Prostate gland (tissue), 2 donors: ENCODE measurements at places on chromosomes 7 and 10.
A peak's percentile ranks its signal among the peaks of the same experiment; 100 is the strongest.

GRCh38 chr7:3092468-3092867 lies 48.8 kb upstream of the CARD11 start:
- no peak for DNase-seq

DNA sequence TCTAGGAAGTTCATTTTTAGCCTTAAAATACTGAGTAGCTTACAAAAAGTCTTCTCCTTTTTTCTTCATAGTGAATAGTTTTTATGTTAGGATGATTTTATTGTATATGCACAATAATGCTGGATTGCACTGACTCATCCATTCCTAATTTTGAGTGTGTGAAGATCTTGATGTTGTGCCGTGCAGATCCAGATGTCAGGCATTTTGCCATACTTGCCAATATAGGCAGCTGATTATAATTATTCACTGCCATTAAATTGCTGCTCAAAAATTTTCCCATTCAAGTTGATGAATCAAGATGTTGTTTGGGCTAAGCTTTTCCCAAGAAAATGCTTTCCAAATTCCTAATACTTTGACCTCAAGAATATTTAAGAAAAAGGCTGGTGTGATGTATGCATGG lies 218.3 kb downstream of the AHR start:
- no peak for DNase-seq

GRCh38 chr7:155120460-155120859 lies 50.3 kb downstream of the HTR5A start:
- no peak for DNase-seq

DNA sequence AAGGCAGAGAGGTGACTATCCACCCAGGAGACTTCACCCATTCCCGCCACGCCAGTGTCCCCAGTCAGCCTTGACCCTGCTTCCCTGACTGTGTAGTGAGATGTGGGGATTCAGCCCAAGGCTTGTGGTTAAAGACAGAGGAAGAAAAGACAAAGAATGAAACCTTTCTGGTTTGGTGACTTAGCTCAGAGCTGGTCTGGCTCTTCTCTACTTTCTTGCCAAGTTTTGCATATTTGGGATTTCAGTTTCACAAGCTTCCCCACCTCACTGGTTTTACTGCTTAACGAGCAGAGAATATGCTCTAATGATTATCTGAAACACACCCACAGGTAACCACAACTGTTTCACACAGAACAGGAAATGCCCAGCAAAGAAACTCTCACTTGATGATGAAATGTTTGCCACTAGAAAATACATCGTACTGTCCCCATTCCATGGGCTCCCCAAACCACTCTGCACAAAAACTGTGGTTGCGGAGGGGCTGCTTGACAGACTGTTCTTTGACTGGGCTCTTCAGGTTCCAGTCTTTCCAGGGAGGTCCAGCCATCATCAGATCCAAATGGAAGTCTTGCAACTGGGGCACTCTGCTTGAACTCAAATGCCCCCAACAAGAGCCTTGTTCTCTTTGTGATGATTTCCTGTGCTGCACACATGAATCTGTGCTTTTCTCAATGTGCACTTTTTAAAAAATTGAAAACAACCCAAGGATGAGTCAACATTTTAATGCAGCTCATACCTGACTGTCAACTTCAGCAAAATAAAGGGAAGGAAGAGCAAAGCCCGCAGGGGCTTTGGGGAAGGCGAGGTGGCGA lies 95.5 kb downstream of the CTBP2 start:
- DNase-seq, result peak; percentile 79

DNA sequence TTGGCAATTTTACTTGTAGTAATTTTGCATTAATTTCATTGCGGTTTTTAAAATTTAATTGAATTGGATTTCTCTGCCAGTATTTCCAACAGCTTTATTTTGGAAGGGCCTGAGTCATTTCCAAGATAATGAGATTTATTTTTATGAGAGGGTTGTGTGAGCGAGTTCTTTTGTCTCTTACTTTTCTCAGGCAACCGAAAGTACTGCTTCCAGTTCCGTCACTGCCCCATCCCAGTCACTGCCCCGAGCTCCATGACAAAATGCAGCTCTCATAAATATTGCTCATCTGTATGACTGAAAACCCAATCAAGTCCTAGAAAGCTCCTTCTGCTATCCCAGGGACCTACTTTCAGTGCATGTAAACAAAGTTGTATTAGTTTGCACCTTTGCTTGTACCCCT lies 468.4 kb upstream of the SEMA3D start:
- DNase-seq, result no peak

DNA sequence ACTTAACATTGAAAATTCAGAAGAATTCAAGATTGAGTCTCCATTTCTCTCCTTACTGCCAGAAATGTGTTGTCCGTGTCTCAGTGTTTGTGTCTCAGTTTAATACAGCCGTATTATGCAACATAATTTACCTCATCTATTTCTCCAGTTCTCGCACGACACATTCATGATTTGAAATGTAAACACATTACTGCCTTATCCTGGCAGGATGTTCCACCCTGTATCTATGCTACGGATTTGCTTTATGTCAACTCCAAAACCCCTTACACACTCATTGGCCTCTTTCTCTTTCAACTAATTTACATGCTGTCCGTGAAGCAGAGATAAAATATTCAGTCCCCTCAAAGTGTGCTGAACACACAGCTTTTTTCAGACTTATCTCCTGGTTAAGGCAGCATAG lies 653.7 kb upstream of the SEMA3D start:
- DNase-seq, result no peak

- DNase-seq, result no peak
These were observed 79.5 kb upstream of the PRSS58 start for GRCh38 chr7:142337054-142338001.

DNA sequence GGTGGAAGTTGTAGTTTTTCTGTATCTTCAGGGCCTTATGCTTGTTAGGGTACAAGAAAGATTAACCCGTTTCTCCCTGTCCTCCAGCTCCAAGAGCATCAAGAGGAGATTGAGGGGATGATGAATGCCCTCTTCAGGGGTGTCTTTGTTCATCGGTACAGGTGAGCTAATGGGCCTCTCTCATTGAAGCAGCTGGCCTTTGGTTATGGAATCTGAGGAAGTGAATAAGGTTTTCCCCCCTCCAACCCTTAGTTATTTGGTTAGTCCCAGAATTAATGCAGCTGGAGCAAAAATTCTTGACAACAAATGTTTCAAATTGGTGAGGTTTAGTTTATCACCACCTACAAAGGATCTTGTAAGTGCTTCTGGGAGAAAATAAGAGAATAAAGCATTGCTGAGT lies 17.5 kb downstream of the STAG3 start:
- DNase-seq, result no peak

- no peak for DNase-seq
These were observed 177.3 kb upstream of the TNS3 start for GRCh38 chr7:47759056-47759706.

- no peak for DNase-seq
These were observed 47.2 kb downstream of the CAV1 start for GRCh38 chr7:116572036-116572435.

DNA sequence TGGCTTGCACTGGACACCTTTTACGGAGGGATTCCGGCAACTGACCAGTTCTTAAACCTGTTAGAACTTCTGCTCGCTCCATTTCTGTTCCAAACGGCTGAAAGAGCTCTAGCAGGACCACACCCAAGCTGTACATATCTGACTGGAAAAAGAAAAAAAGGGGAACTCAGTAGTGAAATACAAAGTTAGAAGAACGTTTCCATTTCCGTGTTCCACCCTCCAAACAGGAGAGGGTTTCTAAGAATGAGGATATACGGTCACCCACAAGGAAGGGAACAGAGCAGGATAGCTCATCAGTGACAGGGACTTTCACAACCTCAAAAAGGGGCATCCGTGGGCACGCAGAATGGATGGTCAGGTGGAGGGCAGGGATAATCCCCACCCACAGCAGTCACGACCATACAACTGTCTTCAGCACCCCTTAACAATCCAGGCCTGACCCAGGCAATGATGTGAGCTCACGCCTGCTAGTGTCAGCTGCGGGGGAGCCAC lies 4.3 kb upstream of the ANKRD61 start:
- DNase-seq, result no peak

DNA sequence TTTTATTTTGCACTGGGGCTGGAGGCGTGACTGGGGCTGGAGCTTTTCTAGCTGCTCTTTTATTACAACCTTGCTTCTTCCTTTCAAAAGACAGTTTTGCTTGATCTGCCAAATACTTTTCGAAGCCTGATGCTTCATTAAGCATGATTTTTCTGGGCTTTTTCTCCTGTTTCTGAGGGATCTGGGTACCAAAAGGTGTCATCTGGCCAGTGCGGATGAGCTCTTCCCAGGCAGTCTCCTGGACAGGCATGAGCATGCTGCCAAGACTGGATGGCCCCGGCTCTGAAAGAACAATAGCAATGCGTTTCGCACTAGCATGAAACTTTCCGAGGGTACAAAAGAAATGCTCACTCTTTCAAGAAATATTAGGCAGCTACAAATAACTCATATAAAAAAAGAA lies 14.4 kb downstream of the ERCC6 start:
- no peak for DNase-seq

DNA sequence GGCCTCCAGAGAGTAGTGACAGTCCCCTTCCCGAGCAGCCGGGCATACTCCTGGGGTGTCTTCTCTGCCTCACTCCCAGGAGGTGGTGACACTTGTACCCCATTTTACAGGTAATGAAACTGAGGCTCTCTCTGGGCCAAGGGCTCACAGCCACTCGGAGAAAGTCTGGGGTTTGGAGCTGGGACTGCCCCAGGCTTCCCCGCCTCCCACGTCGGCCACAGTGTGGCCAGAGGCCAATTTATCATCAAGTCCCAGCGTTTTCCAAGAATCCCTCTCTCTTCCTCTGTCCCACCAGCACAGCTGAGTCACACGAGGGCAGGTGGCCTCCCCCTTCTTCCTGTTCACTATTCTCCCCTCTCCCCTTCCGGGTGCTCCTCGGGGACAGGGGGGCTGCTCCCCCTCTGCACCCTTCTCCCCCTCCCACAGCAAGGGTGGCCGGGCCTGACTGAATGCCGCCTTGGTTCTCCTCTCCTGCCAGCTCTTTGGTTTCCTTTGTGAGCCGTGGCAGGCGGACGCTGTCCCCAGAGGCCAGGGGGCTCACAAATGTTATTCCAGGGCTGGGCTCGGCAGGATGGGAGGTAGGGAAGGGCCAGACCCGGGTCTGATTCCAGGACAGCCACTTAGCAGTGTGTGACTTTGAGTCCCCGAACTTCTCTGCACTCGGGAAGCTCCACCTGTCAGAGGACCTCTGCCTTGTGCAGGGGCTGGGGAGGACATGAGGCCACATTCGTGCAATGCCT lies 17.7 kb downstream of the CLIP2 start:
- DNase-seq, result peak; percentile 16

- peak; percentile 35 for DNase-seq
These were observed 56.2 kb upstream of the TM9SF3 start for GRCh38 chr10:96642973-96643372.

GRCh38 chr10:71963351-71964097 lies 671 bp upstream of the CHST3 start:
- DNase-seq, result no peak

DNA sequence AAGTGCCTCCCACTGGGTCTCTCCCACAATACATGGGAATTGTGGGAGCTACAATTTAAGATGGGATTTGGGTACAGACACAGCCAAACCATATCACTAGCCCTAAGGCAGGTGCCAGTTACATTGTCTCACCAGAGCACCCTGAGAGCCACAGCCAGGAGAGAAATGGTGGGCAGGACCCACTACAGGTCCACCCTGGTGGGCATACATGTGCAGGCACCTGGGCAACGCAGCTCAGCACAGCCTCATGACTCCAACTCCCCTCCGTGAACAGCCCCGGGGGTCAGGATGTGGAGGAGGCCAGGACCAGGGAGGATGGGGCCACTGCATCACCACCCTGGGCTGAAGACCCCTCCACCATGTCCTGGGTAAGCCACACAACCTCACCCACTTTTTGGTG lies 205.7 kb downstream of the PTPRN2 start:
- no peak for DNase-seq

DNA sequence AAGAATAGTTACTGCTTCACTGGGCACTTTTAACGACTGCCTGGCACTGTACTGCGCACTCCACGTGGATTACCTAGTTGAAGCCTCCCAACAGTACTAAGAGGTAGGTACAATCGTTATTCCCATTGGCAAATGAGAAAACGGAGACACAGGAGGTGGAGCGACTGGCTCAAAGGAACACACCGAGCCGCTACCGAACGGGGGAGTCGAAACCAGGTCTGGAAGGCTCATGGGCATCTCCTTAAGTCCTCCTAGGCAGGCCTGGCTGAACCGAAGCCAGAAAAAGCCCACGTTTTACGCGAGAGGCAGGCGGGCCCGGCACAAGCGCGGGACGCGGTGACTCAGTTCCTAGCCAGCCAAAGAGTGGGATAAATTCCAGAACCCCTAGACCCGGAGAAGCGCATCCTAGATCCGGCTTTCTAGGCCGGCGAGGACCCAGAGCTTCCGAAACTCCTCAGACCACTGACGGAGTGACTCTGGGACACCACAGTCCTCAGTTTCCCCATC lies 472 bp downstream of the PDAP1 start:
- DNase-seq, result no peak

GRCh38 chr7:150927157-150927955 lies 50.8 kb downstream of the KCNH2 start:
- DNase-seq, result no peak

DNA sequence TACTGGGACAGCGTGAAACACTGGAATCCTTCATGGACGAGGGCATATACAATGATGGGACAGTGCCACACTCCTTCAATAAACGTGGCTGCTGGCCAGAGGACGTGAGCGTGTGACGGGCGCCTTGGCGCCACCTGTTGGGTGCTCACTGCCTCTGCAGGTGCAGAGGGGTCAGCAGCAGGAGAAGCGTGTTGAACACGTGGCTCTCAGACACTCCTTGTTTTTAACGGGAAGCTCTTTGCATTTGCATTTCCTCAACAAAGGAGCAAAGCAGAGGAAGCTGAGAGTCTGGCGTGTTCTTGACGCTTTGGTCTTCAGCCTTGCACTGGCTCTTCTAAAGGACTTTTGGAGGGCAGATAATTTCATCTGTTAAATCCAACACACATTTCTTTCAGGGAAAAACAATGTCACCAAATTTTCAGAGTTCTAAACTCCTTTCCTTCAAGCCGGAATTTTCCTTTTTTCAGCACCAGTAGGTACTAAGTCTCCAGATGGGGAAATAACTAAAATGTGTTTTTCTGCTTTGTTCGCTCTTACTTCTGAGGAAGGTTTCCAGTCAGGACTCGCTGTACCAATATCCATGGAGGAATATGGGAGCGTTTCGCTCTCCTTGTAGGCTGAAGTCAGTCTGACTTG lies 2.9 kb upstream of the GET4 start:
- peak; percentile 86 for DNase-seq

- no peak for DNase-seq
These were observed 56.5 kb downstream of the LMBR1 start for GRCh38 chr7:156836443-156836842.

GRCh38 chr10:70659306-70659705 lies 13.0 kb upstream of the ADAMTS14 start:
- no peak for DNase-seq
